ENCODE measurements at places on chromosomes 2 and 18.
A peak's percentile ranks its signal among the peaks of the same experiment; 100 is the strongest.

- DNase-seq, result no peak
Measured at GRCh38 chr18:44079606-44080005, 601.1 kb upstream of the SETBP1 start.

- DNase-seq, result no peak
Measured at GRCh38 chr2:10221976-10222870, 80.5 kb upstream of the HPCAL1 start.

DNA sequence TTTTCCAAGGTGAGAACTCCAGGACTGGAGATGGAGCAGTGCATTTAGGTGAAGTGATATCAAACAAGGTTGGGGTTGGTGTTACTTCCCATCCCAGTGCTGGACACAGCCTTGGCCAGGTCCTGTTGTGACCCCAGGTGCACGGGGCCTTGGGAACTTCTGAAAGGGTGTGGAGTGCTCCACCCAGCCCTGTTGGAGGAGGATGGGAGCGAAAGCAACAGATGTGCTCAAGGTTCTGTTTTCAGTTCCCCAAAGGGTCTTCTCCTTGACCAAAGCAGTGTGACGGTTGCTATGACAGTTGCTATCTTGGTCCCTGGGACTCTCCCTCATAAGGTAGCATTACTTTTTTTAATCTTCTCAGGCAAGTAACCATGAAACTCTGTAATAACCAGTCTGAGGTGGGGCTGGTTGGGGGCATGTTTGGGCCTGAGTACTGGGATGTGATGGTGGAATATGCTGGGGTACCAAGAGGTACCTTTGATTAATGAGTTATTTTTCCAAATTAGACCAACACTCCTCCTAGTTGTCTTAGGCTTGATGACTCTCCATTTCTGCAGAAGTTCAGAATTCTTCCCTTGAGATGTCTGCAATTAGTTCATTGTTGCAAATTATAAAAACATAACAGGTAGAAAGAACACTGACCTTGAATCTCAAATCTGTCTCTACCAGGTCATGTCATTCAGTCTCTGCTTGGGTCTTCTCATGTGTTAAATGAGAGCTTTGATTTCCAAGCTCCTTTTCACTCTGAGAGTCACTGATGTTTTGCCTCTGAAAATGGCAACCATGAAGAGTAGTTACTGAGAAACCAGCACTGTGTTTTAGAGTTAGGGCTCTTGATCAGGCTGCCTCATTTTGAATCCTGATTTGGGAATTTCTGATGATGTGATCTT lies 154.5 kb downstream of the RPIA start:
- DNase-seq, result no peak

GRCh38 chr18:79522451-79523205 lies 126.9 kb downstream of the NFATC1 start:
- peak; percentile 86 for DNase-seq

DNA sequence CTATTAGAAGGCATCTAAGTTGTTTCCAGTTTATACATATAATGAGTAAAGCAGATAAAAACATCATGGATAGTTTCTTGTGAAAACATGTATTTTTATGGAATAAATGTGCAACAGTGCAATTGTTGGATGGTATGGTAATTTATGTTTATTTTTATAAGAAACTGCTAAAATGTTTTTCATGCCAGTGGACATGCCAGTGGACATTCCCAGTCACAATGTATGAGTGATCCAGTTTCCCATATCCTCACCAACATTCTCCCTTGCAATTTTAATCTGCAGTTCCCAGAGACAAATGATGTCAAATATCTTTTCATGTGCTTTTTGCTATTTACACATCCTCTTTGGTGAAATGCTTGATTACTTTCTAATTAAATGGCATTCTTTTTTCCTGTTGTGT lies 818.6 kb downstream of the SUCLG1 start:
- no peak for DNase-seq

GRCh38 chr18:4193086-4193485 lies 262.0 kb downstream of the DLGAP1 start:
- no peak for DNase-seq

- DNase-seq, result no peak
Measured at GRCh38 chr2:28185891-28186290, 206.8 kb upstream of the FOSL2 start.

- DNase-seq, result no peak
Measured at GRCh38 chr2:22769497-22769896, 615.5 kb upstream of the KLHL29 start.

DNA sequence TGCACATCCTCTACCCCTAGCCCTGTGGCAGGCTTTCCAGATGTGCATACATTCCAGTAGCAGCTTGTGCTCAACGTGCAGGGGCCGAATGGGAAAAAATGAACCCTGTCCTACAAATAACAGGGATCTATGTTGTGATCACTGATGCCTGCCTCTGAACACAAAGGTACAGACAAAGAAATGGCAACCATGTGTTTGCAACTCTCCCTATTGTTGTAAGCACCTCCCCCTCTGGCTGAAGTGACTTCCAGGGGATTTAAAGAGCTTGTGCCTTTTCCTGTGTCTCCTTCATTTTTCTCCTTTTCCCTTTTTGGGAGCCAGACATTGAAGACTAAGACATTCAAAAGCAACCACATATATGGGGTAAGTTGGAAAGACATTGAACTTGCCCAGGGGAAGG lies 21.6 kb downstream of the ARHGAP25 start:
- DNase-seq, result no peak

DNA sequence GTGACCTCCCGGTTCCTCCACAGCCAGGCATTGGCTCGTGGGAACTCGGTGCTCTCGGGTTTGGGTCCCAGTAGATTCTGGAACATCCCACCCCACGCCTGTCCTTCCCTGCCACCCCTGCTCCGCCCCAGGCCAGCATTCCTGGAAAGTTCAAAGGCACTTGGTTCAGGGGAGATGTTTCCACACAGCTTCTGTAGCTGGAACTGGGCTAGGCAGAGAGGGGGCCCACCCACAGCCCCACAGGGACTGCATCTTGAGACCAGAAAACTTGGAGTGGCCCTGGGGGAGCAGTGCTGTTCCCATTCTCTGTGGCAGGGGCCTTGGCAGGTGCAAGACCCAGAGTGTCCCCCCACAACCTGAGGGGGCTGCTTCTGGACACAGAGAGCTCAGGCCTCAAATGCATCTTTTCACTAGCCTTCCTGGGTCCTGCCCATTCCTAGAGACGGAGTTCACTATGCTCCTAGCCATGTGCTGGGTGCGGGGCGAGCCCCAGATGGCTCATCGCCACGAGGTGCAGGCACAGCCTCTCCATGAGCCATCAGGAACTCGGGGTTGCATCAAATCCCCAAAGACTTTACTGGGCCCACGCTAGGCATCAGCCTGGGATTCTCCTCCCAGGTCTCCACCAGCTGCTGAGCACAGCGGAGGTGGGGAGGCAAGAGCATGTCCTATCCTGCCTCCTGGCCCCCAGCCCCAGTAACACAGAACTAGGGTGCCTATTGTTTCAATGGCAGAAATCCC lies 68.7 kb downstream of the ZFP36L2 start:
- no peak for DNase-seq

- DNase-seq, result no peak
Measured at GRCh38 chr2:26438926-26439325, 37.2 kb downstream of the DRC1 start.

- no peak for DNase-seq
Measured at GRCh38 chr2:101830146-101830545, 132.6 kb downstream of the MAP4K4 start.

GRCh38 chr2:42103829-42104228 lies 56.0 kb downstream of the PKDCC start:
- DNase-seq, result no peak

DNA sequence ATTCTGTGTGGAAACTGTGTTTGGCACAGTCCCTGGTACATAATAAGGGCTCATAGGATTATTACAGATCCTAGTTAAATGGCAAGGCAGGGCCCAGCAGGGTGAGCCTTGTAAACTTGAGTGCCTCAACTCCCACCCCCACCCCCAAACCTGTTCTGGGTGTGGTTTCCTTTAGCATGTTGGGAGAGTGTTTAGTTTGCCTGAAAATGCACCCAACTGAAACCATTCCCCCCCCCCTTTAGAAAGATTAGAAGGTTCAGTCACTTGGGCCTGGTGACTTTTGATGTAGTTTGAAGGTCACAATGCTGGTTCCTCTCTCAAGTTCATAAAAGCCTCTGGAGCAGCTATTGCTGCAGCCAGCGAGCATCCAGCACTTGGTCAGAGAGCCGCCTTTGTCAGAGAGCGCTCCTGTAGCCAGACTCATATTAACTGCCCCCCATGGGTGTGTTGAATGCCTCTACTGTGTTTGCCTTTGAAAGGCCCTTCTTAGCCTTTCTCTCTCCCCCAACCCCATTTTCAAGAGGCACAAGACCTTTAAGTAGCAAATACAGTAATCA lies 113.7 kb downstream of the SPTBN1 start:
- no peak for DNase-seq

DNA sequence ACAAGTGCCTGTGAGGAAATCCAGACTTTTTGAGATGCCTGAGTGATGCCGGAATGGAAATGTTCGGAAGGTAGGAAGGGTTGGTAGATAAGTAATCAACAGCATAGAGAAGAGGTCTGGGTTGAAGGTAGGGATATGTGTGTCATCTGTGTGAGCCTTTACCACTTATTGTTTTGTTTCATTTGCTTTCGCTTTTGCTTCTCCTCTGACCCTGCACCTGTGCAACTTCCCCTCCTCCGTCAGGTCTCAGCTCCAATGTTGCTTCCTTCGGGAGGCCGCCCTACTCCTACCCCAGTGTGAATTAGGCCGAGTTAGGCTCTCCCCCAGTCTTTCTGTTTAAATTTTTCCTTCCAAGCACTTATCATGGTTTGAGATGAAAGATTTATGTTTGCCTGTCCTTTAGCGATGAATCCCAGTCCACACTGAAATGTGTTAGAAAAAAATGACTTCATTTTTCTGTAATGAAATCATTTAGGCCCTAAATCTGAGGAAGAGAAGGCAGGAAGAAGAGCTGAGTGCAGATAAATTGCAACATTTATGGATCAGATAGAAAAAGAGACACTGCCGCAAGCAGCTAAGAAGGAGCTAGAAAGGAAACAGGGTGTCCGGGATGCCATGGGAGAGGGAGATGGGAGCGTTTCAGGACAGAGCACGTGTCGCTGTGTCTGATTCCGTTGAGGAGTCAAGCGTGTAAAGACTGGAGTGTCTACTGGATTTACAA lies 139.6 kb upstream of the PELI1 start:
- peak; percentile 27 for DNase-seq

DNA sequence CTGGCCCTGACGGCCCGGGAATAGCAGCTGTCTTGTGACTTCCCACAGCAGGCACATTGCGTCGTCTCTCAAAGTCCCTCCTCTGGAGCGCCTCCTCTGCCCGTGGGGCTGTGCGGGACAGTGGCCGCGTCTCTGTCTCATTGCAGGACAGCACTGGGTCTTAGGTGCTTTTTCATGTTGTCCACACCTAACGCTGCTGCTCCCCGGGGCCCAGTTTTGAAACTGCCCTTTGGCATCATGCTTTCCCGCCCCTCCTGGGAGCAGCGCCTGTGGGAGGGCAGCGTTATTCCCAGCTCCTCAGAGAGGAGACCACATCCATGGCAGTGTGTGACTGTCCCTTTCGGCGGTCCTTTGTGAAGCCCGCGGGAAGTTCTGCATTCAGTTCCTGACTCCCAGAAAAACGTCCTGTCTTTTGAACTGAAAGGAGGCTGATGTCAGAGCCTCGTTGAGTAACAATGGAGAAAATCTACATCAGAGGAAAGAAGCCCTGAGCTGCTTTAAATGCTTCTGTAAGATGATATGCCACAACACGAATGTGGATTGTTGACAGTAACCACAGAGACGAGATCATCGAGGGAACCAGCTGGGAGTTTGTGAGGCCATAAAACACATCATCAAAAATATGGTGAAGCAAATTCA lies 226.0 kb downstream of the FAM210A start:
- peak; percentile 23 for DNase-seq

DNA sequence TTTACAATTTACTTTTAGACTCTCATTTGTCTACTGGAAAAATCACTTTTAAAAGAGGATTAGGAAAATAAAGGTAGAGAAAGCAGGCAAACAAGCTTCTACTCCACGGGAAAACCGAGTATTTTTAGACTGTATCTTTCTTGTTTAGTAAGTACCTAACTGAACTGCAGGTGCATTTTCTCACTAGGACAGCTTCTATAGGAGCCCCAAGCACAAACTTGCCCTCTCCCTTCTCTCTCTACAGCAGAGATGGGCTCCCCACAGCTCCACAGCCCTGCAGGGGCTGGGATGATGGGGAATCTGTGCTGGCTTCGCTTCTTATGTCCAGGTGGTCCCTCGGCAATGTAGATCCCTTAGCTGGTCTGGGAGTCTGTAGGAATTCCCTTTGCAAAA lies 16.2 kb downstream of the PSTPIP2 start:
- DNase-seq, result no peak

Measured in activated CD4-positive, alpha-beta T cell treated with anti-CD3 and anti-CD28 coated beads for 48 hours (primary cell).